ENCODE measurements at places on chromosomes 6 and 20.

DNA sequence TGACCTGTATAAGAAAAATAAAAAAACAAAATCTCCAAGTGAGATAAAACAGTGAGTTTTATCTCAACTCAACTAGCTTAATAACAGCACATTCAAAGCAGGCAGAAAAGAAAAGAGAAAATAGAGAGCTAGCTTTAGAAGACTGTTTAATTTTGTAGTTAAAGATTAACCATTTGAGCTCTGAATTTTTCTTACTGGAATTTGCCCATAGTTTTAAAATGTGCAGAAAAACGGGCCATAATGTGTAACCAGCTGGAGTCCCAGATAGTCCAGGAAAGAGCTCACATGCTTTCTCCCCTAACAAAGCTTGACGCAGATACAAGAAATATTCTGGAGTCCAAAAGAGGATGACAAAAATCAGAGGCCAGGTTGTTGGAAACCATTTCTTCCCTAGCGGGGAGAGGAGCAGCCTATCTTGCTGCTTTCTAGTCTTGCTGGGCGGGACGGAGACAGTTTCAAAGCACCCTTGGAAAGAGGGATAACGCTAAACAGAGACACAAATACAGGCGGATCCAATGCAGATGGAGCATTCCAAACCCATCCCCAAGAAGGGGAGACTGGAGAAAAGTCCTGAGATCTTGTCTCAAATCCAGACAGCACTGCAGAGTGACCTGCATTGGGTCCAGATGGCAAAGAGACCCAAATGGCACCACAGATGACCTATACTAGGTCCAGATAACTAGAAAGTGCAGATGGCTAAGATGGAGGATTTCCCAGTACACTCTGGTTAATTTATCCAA, 16.1 kb downstream of the TTK start:
- DNase-seq: no peak

DNA sequence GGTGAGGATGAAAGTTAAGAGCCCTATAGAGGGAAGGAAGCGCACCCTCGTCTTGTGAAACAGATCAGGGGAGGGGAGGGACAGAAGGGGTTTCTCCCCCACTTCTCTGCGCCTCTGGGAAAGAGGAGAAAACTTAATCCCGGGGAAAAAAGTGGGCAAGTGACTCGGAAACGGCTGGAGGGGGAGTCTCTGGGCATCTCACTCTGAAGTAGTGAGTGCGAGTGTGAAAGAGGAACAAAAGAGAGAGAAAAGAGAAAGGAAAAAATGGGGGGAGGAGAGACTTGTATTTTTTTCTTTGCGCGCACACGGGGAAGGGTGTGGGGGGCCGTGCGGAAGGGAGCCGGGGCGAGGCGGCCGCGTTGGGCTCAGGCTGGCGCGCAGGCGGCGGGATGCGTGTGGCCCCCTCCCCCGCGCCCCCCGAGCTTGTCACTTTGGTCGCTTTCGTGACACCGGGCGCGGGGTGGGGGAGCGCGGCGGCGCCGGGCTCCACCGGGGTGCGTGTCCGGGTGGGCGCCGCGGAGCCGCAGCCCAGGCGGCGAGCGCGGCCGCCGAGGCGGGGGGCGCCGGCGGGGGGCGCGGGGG, 454 bp downstream of the L3MBTL3 start:
- DNase-seq: no peak

GRCh38 chr20:51529081-51529681, 13.3 kb downstream of the NFATC2 start:
- no peak for DNase-seq

DNA sequence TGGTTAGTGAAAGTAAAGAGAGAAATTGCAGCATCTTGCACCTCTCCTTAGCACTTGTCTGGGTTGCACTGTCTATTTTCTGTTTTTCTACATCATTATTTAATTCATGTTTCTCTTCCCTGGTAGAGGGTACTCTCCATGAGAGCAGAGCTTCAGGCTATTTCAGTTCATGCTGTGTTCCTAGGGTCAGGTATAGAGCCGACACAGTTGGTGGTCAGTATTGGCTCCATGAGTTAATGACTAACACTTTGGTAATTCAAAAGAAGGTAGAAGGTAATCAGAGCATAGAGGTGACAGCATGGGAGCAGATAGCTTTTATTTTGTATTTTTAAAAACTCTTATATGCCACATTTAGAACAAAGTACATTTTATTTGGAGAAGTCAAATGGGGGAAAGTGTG, 42.7 kb downstream of the RIMS1 start:
- peak; percentile 33 for DNase-seq

- no peak for DNase-seq
These were observed 52.1 kb downstream of the PTPN1 start for GRCh38 chr20:50562262-50562701.

GRCh38 chr6:151070631-151071051, 169.1 kb upstream of the AKAP12 start:
- no peak for DNase-seq

DNA sequence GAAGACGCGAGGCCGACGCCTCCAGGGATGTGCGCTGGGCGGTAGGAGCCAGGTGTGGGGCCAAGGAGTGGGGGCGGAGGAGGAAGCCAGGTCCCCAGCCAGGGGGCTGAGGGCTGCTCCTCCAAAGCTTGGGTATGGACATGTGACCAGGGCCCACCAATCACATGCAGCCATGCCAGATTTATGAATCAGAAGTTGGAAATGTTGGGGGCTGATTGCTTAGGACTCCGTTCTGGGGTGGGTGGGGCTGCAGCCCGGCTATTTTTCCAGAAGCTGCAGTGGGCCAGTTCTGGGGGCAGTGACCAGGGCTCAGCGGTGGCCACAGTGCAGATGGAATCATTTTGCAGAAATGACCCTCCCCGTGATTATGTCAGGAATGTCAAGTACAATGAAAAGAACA, 96.0 kb downstream of the CEBPB start:
- DNase-seq: no peak

DNA sequence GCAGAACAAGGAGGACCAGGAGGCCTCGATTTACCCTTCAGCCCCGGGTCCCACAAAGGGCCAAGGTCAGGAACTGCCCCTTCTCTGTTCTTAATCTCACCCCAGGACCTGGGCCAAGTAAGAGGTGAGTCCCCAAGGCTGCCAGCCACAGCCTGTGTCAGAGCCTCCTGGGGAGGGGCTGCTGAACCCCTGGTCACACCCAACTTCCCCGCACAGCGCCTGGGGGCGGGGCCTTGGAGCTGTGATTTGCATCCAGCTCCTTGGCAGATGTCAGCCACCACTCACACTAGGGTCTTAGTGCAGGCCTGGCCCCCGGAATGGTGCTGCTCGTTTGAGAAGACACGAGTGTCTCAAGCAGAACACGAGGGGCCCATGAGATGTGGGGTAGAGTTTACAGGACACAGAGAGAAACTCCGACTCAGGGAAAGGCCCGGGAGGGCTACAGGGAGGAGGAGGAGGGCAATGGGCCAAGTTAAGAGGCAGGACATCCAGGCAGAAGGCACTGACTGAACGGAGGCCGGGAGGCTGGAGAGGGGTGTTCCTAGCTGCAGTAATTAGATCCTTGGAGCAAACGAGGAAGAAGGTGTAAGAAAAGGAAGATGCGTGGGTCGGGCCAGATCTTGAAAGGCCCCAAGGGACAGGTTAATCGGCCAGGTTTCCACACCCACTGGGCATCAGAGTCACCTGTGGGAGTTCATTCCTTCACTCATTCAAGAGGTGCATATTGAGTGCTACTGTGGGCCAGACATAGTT, 26.9 kb downstream of the ZBP1 start:
- DNase-seq: no peak

- no peak for DNase-seq
These were observed 700 bp upstream of the MCUR1 start for GRCh38 chr6:13814938-13815575.

GRCh38 chr20:50915424-50915823, 15.8 kb downstream of the ADNP start:
- DNase-seq: no peak

- DNase-seq: no peak
These were observed 9.0 kb upstream of the FOXC1 start for GRCh38 chr6:1600764-1601157.

DNA sequence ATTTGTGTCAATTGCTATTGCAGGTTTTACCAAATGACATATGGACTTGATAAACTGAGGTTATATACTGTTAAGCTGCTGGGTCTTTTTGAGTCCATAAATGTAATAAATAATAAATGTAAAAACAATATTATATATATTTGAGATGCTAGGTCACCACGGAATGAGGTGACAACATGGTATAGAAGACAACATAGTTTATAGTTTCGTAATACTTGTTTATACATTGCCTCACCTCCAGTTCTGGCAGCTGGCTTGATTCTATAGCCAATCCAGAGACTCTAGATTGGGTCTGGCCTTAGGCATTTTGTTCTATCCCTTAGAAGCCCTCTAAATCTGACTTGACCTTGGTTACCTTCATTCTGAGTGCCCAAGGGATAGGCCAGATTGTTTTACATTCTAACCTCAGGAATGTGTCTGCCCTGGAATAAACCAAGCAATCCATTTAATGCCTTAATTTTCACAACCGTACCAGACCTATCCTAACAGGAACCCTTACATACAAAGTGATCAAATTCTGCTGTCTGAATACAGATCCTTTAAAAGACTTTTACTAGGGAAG, 61.5 kb upstream of the STXBP5 start:
- no peak for DNase-seq

GRCh38 chr20:25453035-25453810, 45.8 kb downstream of the GINS1 start:
- DNase-seq: no peak

GRCh38 chr6:134553936-134554335, 236.0 kb upstream of the SGK1 start:
- no peak for DNase-seq

- DNase-seq: no peak
These were observed 13.3 kb downstream of the MCHR2 start for GRCh38 chr6:99980741-99981140.

DNA sequence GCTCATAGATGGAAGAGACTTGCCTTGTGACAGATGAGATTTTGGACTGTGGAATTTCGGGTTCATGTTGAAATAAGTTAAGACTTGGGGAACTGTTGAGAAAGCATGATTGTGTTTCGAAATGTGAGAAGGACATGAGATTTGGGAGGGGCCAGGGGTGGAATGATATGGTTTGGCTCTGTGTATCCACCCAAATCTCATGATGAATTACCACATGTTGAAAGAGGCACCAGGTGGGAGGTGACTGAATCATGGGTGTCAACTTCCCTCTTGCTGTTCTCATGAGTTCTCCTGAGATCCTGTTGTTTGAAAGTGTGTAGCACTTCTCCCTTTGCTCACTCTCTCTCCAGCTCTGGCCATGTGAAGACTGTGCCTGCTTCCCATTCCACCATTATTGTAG, 17.9 kb downstream of the AHI1 start:
- DNase-seq: no peak

GRCh38 chr6:5766260-5766659, 240.5 kb downstream of the NRN1 start:
- DNase-seq: no peak

- DNase-seq: no peak
These were observed 813.4 kb downstream of the MAFB start for GRCh38 chr20:39875492-39876110.

GRCh38 chr20:9087531-9088217, 18.8 kb downstream of the PLCB4 start:
- no peak for DNase-seq

DNA sequence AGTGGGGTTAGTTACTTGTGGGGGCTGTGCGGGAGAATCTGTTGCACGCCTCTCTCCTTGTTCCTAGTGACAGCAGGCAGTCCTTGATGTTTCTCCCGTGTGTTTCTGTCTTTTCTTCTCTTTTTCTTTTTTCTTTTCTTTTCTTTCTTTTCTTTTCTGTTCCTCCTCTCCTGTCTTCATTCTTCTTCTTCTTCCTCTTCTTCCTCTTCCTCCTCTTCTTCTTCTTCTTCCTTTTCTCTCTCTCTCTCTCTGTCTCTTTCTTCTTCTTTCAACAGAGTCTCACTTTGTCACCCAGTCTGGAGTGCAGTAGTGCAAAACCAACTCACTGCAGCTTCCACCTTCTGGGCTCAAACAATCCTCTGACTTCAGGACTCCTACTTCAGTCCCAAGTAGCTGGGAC, 6.8 kb upstream of the AIG1 start:
- no peak for DNase-seq

GRCh38 chr20:39503902-39504709, 542.0 kb downstream of the DHX35 start:
- DNase-seq: no peak

- peak; percentile 5 for DNase-seq
These were observed 970.9 kb downstream of the TBC1D32 start for GRCh38 chr6:120363429-120363828.

DNA sequence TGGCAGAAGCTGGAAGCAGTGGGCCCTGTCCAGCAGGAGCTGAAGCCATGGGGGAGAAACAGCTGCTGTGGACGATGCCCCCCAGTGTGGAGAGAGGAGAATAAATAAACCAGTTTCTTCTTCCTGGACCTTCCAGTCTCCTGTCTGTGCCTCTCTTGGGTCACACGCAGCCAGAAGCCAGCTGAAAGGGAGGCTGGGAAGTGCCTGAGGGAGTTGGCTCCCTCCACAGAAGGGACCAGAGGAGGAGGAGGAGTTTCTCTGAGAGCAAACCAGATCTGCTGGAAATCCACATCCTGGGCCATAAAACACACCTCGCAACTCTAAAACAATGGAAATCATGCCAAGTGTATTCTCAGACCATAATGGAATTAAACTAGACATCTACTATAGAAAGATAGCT, 577.0 kb downstream of the CDH26 start:
- DNase-seq: no peak

DNA sequence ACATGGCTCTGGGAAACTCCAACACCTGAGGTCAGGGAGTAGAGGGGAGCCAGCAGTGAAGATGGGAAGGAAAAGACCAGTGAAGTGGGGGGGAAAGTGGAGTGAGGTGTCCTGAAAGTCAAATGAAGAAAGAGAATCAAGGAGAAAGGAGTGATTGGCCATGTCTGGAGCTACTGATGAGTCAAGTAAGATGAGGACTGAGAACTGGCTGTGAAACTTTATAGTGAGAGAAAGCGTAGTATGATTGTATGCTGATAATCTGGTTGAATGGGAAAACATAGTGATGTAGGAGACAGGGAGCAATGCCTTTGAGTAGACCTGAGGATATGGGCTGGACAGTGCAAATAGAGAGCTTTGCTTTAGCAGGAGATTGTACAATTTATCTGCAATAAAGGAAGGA, 183.6 kb upstream of the GMDS start:
- DNase-seq: no peak

GRCh38 chr20:64149809-64150560, 14.3 kb upstream of the MYT1 start:
- DNase-seq: no peak

GRCh38 chr6:20135677-20136268, 76.5 kb downstream of the MBOAT1 start:
- DNase-seq: no peak

GRCh38 chr20:53692465-53693067, 98.9 kb upstream of the ZNF217 start:
- no peak for DNase-seq

- no peak for DNase-seq
These were observed 378.8 kb downstream of the CENPW start for GRCh38 chr6:126718600-126719327.

DNA sequence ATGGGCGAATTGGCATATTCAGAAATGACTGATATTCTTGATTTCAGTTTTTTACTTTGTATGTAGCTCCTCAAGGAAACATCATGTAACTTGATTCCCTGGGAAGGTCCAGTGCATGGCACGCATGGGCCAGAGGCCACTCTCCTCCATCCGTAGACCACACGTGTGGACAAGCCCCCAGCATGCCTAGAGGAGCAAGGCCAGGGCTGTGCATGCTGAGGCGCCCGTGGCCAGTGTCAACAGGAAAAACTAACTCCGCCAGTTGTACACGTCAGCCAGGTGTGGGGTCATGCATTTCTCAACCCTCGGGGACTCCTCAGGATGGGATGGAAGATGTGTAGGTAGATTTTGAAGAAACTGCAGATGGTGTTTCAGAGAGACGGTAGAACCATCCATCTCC, 37.8 kb upstream of the CD93 start:
- no peak for DNase-seq

- no peak for DNase-seq
These were observed 192.7 kb downstream of the KHDC1L start for GRCh38 chr6:73032586-73032985.

All from iPS DF 6.9 (cell line).